ENCODE measurements at places on chromosomes 12 and 14. TPM values are rescaled to one million over a fixed set of nuclear protein-coding genes. Genes with fewer than 3 reads are reported as not detected.

The TNS2 gene
- 164 TPM for total RNA-seq

The CBLN3 gene
- total RNA-seq = 2.0 TPM

The HVCN1 gene
- total RNA-seq = 7.0 TPM

The DMAC2L gene
- total RNA-seq = 83.4 TPM

The DPY19L2 gene
- 39.5 TPM for total RNA-seq

The YY1 gene
- total RNA-seq = 33.0 TPM

The C14orf132 gene
- 7.5 TPM for total RNA-seq

The NPFF gene
- total RNA-seq = not detected

The KLRF1 gene
- 4.5 TPM for total RNA-seq

All from stomach (tissue), 19 donors.